ENCODE measurements at places on chromosomes 7 and 10.
A peak's percentile ranks its signal among the peaks of the same experiment; 100 is the strongest.

DNA sequence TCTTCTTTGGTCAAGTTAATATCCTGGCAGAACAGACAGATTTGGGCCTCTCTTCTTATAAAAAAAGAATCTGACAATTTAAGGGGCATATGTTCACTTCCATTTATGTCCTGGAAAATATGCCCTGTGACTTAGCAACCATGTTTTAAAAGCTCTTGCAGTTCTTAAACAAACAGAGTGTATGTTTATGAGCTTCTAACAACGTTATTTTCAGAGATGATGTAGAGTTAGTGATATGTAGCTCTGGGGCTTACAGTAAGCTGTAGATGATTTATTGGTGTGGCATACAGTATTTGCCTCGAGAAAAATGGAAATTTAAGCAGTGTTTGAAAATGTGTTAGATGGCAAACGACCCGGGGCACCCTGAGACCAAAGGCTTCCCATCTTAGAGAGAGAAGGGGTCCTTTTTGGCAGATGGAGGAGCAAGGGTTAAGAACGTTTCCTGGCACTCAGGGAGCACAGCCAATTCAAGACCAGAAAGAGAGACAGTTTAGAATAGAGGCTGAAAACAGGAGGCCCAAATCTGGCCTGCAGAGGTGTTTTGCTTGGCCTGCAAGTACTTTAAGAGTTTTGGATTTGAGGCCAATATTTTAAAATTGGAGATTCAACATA, 397.5 kb downstream of the KCNMA1 start:
- DNase-seq, result no peak

DNA sequence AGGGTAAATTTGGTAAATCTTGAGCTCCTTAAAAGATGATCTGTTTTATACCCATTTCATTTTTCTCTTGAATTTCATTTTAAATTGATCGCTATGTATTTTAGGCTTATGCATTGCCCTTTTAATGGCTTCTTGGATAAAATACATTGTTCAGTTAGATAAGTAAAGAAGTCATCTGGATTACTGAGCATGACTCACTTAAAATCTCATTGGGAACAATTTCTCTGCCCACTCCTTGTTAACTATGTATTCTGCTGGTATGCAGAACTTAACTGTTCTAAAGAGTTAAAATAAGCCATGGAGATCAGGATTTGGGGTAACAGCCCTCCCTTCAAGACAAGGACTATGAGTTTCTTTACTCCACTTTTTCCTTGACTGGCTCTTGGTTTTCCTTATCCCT, 134.2 kb downstream of the SND1 start:
- no peak for DNase-seq

GRCh38 chr7:16421333-16422102, at the start of gene CRPPA:
CRPPA (minus strand) TSS chr7:16421538; CDS start chr7:16421322, 216 bp downstream.
- peak; percentile 42 for DNase-seq

GRCh38 chr10:57952741-57953140, 315.0 kb downstream of the IPMK start:
- no peak for DNase-seq

- no peak for DNase-seq
Observed at GRCh38 chr7:5231811-5232484, 41.9 kb downstream of the WIPI2 start.

DNA sequence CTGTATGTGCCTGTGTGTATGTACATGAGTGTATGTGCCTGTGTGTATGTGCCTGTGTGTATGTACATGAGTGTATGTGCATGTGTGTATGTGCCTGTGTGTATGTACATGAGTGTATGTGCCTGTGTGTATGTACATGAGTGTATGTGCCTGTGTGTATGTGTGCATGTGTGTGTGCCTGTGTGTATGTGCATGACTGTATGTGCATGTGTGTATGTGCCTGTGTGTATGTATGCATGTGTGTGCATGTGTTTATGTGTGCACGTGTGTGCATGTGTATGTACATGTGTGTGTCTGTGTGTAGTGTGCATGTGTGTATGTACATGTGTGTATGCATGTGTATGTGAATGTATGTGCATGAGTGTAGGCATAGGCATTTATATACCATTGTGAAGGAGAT, 274.8 kb downstream of the ADARB2 start:
- DNase-seq, result no peak

DNA sequence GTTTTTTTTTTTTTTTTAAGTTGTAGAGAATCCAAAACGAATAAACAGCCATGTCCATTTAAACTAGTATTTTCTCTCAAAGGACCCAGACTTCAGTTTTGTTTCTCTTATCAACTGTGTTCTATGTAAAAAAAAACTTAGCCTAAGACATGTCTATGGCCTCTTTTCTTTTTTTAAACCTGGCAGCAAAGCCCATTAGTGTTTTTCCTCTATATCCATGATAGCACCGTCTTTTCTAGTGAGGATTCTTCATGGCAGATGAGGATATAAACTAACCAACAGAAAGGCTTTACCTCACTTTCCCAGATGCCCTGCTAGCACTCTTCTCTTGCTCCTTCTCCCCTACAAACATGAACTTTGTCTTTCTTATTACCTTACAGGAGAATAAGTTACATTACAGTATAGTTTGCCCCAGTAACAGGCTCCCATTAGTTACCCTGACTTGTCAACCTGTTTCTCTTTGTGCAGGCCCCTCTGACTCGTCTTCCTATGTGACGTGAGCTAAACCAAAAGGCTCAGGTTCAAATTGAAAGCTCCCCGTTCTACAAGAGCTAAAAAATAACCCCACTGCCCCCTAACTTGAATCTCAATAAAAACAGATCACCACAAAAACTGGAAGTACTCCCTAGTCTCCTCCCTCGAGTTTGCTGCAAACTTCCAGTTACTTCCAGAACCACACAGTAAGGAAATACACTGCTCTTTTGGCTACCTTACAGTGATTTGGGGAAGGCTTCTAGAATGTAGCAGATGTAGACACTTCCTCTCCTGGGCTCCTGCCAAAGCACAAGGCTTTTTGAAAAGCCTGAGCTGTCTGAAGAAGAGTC, 20.1 kb downstream of the P4HA1 start:
- DNase-seq, result no peak

DNA sequence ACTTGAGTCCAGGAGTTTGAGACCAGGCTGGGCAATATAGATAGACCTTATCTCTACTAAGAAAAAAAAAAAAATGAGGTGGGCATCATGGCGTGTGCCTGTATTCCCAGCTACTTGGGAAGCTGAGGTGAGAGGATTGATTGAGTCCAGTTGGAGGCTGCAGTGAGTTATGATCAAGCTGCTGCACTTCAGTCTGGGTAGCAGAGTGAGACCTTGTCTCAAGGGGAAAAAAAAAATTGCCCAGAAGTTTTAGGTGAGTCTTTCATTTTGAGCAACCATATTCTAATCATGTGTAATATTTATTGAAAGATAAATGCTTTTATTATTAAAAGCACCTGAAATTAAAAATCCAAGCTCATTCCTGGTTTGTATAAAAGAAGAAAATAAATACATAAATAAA, 13.1 kb downstream of the INPP5F start:
- DNase-seq, result no peak

DNA sequence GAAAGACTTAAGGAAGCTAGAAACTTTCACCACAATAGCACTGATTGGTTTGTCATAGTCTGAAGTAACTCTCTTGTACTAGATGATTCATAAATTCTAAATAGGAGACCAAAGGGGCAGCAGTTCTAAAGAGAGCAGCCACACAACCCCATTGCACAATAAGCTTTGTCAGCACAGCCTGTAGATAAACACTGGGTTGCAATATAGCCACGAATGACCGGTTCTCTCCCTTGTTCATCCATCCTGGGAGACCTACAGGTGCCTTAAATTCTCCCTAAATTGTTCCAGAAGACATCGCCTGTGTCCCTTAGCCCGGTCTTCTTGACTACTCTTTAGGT, 167.0 kb downstream of the SNX13 start:
- no peak for DNase-seq

All from SK-N-DZ (cell line).